Aorta (tissue), 5 donors: ENCODE measurements at places on chromosomes 2 and 18. TPM values are rescaled to one million over a fixed set of nuclear protein-coding genes. Genes with fewer than 3 reads are reported as not detected.

GRCh38 chr2:129744649-129745048 is 234.8 kb upstream of the RAB6C start:
- no peaks in the 10 kb centered on the region for H3K27me3 ChIP-seq
- H3K27ac ChIP-seq: no peak overlapping the region
- H3K36me3 ChIP-seq: no peaks in the 10 kb centered on the region
- no peak for DNase-seq
- no peaks in the 10 kb centered on the region for H3K4me1 ChIP-seq

- H3K4me3 ChIP-seq: no peak overlapping the region
- no peaks in the 10 kb centered on the region for H3K36me3 ChIP-seq
- no peak for DNase-seq
- H3K27ac ChIP-seq: no peak overlapping the region
- H3K4me1 ChIP-seq: no peaks in the 10 kb centered on the region
These were observed 30.0 kb upstream of the IGFBP2 start for GRCh38 chr2:216603010-216603883.

DNA sequence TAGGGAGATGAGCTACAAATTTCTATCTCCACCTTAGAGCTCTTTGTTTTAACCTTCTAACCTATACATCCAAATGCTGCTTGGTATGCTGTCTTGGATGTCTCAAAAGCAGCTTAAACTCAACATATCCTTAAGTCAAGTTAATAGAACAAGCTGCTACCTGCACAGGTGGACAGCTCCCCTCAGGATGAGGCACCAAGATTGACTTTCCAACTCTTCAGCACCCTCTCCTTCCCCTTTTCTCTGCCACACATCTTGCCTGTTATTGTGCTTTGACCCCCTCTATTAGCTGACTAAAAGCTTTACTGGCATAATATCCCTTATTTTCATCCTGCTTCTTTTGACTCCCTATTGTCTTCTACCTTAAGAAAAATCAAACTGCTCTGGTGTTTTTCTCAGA is 448.1 kb upstream of the MEX3C start:
- no peaks in the 10 kb centered on the region for H3K27me3 ChIP-seq
- no peaks in the 10 kb centered on the region for H3K4me1 ChIP-seq
- H3K36me3 ChIP-seq: no peaks in the 10 kb centered on the region
- H3K27ac ChIP-seq: no peak overlapping the region

XDH gene
- polyA plus RNA-seq: 0.03 TPM

FER1L5 gene
- not detected for polyA plus RNA-seq

SEC11C gene
- polyA plus RNA-seq: 65.7 TPM

GRCh38 chr2:42127425-42128424 is 41.4 kb upstream of the EML4 start:
- H3K4me1 ChIP-seq: peaks cover 7% of the 10 kb centered on the region
- H3K27me3 ChIP-seq: no peaks in the 10 kb centered on the region
- DNase-seq: no peak
- H3K36me3 ChIP-seq: no peaks in the 10 kb centered on the region
- H3K4me3 ChIP-seq: no peak overlapping the region

GRCh38 chr18:65762556-65762955 is 11.7 kb downstream of the CDH7 start:
- H3K27me3 ChIP-seq: no peaks in the 10 kb centered on the region
- H3K4me3 ChIP-seq: no peak overlapping the region
- H3K4me1 ChIP-seq: no peaks in the 10 kb centered on the region
- H3K27ac ChIP-seq: no peak overlapping the region
- no peaks in the 10 kb centered on the region for H3K36me3 ChIP-seq

GRCh38 chr2:216617159-216617815 is 15.9 kb upstream of the IGFBP2 start:
- H3K27ac ChIP-seq: no peak overlapping the region
- H3K4me3 ChIP-seq: no peak overlapping the region
- no peaks in the 10 kb centered on the region for H3K27me3 ChIP-seq
- H3K36me3 ChIP-seq: no peaks in the 10 kb centered on the region
- no peaks in the 10 kb centered on the region for H3K4me1 ChIP-seq

HOXD3 gene
- 1.5 TPM for polyA plus RNA-seq

CRYBA2 gene
- polyA plus RNA-seq: not detected

DNA sequence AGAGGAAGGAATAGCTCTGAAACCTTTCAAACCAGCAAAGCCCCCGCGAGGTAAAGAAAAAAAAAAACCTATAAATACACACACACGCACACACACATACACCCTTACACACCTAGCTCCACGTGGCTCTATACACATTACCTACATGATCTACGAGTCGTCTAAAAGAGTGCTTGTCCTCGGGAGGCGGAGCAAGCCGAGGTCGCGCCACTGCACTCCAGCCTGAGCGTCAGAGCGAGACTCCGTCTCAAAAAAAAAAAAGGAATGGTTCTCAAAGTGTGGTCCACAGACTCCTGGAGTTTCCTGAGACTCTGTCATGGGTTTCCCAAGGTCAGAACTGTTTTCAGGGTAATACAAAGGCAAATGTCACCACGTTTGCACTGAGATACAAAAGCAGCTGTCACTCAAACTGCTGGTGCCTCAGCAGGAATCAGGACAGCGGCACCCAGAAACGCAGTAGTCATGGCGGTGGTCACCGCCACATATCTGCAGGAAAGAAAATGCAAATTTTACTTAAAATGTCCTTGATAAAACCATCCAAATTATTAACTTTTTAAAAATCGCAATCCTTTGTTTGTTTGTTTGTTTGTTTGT is 130.0 kb upstream of the GPC1 start:
- no peaks in the 10 kb centered on the region for H3K36me3 ChIP-seq
- DNase-seq: peak; percentile 37
- no peak overlapping the region for H3K27ac ChIP-seq
- no peaks in the 10 kb centered on the region for H3K4me1 ChIP-seq
- no peak overlapping the region for H3K4me3 ChIP-seq

DNA sequence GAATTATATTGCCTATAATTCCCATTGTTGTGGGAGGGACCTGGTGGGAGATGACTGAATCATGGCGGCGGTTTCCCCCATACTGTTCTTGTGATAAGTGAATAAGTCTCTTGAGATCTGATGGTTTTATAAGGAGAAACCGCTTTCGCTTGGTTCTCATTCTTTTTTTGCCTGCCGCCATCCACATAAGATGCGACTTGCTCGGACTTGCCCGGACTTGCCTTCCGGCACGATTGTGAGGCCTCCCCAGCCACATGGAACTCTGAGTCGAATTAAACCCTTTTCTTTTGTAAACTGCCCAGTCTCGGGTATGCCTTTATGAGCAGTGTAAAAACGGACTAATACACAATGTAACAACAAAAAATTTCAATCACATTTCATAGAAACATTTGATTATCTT is 115.8 kb downstream of the C2orf74 start:
- H3K4me3 ChIP-seq: no peak overlapping the region
- DNase-seq: no peak
- H3K27me3 ChIP-seq: no peaks in the 10 kb centered on the region
- no peaks in the 10 kb centered on the region for H3K4me1 ChIP-seq
- no peaks in the 10 kb centered on the region for H3K36me3 ChIP-seq

- H3K36me3 ChIP-seq: peaks cover 12% of the 10 kb centered on the region
- DNase-seq: no peak
- H3K4me1 ChIP-seq: peaks cover 2% of the 10 kb centered on the region
These were observed 48.0 kb downstream of the HDLBP start for GRCh38 chr2:241267249-241268067.

- H3K4me3 ChIP-seq: no peak overlapping the region
- no peaks in the 10 kb centered on the region for H3K36me3 ChIP-seq
- H3K4me1 ChIP-seq: no peaks in the 10 kb centered on the region
- H3K27me3 ChIP-seq: no peaks in the 10 kb centered on the region
- DNase-seq: no peak
These were observed 153.0 kb downstream of the TMEM247 start for GRCh38 chr2:46632349-46632748.

- no peak overlapping the region for H3K4me3 ChIP-seq
- no peaks in the 10 kb centered on the region for H3K27me3 ChIP-seq
- H3K4me1 ChIP-seq: no peaks in the 10 kb centered on the region
- H3K36me3 ChIP-seq: no peaks in the 10 kb centered on the region
These were observed 170.5 kb downstream of the FMNL2 start for GRCh38 chr2:152505495-152505906.

- DNase-seq: no peak
- H3K36me3 ChIP-seq: no peaks in the 10 kb centered on the region
These were observed 9.1 kb downstream of the FKBP7 start for GRCh38 chr2:178469219-178469849.

PASK gene
- polyA plus RNA-seq: 0.63 TPM

CYBRD1 gene
- polyA plus RNA-seq: 193 TPM

RIT2 gene
- polyA plus RNA-seq: 2.9 TPM

TGFA gene
- 0.13 TPM for polyA plus RNA-seq

VAMP8 gene
- polyA plus RNA-seq: 23.9 TPM

GRCh38 chr2:81068144-81068543 is 763.6 kb upstream of the LRRTM1 start:
- no peaks in the 10 kb centered on the region for H3K4me1 ChIP-seq
- no peak overlapping the region for H3K27ac ChIP-seq
- no peak for DNase-seq
- no peaks in the 10 kb centered on the region for H3K27me3 ChIP-seq
- H3K4me3 ChIP-seq: no peak overlapping the region
